Hematopoietic multipotent progenitor cell treated with erythropoietin and hydrocortisone succinate and interleukin-3 and kit ligand, for 8 days (in vitro differentiated cells): ENCODE measurements at places on chromosomes 12 and 14.

DNA sequence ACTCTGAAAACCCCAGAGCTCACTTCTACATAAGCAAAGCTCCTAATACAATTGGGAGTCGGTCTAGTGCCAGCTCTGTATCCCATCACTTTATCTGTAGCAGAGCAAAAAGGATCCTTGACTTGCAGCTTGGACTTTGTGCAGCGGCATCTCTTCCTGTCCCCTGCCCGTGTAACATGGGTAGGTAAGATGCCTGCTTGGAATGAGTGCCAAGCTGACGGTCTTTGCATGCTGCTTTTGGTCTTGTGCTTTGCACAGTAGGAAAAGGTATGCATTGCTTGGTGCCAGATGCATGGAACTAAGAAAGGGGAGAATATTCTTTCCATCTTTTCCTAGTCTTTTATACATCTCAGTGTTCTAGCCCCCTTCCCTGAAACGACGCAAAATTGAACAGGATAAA is 6.9 kb upstream of the PLEKHH1 start:
- no peak for DNase-seq

DNA sequence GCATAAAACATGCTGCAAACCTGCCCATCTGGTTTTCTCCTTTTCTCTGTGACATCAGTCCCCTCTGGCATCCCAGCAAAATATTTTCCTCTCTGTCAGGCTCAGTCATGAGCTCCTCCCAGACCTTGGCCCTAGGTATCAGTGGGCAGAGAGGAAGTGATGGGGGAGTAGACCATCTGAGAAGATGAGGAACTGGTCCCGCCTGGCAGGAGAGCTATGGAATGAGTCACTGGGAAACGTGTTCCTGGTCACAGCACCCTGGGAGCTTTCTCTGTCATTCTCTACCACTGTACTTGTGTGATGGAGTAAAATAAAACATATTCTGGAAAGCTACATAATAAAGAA is 5.0 kb upstream of the SRSF9 start:
- peak; percentile 44 for DNase-seq

DNA sequence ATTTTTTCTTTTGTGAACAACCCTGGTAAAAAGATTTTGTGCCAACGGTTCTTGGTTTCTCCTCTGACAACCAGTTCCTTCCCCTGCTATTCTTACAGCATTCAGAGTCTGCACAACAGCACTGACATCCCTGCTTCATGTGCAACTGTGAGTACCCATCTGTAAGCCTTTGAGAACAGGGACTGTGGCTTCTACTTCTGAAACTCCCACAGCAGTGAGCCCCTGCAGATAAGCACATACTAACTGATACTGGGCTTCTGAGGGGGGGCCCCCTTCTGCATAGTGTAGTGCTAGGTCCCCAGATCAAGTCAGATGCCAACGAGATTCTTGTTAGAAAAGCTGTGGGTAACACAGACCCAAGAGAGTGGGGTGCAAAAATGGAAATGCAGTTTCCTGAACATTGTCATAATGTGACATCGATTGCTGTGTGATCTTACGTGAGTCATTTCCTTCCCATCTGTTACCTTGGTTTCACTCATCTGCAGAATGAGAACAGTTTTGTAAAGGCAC is 11.1 kb upstream of the NINJ2 start:
- DNase-seq = peak; percentile 55

DNA sequence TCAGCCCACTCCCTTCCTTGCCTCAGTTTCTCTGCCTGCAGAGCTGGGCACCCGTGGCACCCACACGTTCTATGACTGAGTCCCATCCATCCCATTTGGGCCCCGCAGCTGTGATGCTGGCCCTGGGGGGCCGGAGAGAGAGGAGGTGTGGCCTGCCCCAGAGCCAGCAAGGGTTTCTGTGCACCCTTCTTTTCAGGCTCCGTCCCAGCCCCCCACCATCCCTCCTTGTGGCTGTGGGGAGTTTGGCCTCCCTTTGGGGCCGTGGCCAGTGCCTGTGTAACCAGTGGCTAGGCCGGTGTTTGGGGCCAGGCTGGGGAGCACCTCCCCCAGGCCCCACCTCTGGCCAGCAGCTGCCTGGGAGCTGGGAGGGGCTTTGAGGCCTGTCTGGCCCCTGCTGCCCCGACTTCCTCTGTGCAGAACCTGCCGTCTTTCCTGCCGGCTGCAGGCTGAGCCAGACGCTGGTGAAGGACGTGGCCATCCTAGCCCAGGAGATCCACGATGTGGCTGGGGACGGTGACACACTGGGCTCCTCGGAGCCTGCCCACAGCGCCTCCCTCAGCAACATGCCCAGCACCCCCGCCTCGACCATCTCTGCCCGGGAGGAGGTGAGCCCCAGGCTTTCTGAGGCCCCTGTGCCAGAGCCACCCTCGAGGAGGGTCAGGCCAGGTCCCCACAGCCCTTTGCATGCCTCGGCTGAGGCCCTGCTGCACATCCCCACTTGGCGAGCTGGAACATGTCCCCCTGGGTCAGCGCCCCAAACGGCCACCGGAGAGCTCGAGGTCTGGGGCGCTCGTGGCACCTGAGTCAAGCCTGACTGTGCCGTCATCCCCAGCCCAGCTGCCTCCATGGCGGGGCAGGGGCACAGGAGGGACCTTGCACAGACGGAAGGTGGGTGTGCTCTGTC is 27.7 kb downstream of the CEP170B start:
- no peak for DNase-seq

- no peak for DNase-seq
These were observed 79.7 kb upstream of the CCND2 start for GRCh38 chr12:4193821-4194220.

GRCh38 chr14:105891631-105892452 is 365.5 kb downstream of the TMEM121 start:
- no peak for DNase-seq

- no peak for DNase-seq
These were observed 143.2 kb downstream of the ZFP36L1 start for GRCh38 chr14:68649476-68650189.

DNA sequence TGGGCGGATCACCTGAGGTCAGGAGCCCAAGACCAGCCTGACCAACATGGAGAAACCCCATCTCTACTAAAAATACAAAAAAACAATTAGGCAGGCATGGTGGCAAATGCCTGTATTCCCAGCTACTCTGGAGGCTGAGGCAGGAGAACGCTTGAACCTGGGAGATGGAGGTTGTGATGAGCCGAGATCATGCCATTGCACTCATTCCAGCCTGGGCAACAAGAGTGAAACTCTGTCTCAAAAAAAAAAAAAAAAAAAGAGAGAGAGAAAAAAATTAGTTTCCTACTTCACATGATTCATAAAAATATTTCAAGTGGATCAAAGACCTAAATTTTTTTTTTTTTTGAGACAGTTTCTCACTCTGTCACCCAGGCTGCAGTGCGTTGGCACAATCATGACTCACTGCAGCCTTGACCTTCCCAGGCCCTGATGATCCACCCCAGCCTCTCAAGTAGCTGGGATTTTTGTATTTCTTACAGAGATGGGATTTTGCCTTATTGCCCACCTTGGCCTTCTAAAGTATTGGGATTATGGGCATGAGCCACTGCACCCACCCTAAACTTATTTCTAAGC is 24.9 kb downstream of the FCF1 start:
- DNase-seq = no peak

DNA sequence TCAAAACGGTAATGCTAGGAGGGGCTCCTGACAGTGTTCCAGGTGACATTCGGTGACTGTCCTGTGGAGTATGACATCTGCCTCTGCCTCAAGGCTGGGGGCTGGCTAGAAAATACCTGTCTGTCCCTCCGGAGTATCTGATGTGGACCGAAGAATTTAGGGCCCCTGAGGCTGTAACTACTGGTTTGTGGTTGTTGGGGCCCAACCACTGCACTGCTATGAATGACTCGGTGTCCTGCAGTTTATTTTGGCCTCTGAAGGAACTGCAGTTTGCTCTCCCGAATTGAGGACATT is 198.9 kb upstream of the CAND1 start:
- no peak for DNase-seq

GRCh38 chr12:113665457-113665856 is 193.8 kb upstream of the LHX5 start:
- no peak for DNase-seq

DNA sequence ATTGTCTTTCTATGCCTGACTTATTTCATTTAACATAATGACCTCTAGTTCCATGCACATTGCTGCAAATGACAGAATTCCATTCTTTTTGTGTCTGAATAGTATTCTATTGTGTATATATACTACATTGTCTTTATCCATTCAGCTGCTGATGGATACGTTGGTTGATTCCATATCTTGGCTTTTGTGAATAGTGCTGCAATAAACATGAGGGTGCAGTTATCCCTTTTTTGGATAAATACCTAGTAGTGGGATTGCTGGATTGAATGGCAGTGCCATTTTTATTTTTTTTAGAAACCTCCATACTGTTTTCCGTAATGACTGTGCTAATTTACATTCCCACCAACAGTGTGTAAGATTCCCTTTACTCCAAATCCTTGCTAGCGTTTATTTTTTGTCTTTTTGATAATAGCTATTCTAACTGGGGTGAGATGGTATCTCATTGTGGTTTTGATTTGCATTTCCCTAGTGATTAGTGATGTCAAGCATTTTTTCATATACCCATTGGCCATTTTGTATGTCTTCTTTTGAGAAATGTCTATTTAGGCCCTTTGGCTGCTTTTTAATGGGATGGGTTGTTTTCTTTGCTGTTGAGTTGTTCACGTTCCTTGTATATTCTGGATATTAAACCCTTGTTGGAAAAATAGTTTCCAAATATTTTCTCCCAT is 2.3 kb downstream of the OAS2 start:
- DNase-seq = no peak

DNA sequence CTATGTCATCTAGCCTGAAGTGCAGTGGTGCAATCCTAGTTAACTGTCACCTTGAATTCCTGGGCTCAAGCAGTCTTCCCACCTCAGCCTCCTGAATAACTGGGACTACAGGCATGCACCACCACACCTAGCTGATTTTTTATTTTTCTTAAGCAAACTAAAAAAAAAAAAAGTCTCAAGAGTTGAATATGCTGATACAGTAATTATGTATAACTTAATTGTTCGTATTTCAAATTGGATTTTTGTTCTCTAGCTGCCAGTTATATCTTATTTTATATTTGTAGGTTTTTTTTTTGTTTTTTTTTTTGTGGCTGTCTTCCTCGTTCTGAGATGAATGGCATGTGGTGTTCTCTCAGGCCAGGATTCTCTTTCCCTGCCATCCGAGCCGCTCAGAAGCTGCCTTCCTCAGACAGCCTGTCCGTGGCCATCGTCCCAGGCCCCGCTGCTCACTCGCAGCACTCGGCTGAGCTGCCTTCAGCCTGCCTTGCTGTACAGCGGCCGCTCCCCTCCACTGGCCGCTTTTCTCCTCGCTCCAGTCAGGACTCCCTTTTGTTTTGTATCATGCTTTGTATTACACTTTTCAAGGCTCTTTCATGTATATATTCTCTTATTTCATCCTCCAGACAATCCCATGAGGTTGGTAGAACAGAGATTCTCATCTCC is 53.3 kb downstream of the WDR20 start:
- DNase-seq = no peak

GRCh38 chr12:96070670-96071279 is 35.4 kb upstream of the LTA4H start:
- no peak for DNase-seq

DNA sequence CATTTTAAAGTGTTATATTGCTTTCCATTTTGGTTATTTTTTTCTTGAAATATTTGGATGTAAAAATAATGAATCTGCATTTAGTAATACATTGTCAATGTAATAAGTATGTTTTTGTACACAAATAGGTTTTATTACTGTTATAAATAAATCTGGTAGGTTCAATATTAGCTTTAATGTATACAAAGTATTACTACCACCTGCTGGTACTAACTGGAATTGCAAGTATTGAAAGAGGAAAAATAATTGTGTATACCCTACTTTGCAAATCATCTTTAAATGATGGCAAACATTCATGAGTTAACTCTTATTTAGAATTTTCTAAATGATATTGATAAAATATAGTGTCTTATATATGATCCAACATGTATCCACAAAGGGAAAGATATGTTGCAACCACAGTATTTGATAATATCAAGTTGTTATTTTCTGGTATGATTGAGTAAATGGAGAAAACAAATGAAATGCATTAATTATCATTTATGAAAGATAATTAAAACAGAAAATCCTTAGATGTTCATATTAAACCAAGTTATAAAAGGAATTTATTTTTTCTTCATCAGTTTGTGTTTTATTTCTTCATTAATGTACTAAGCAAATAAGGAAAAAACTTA is 3.2 kb downstream of the OR4K2 start:
- peak; percentile 64 for DNase-seq

- DNase-seq = peak; percentile 37
These were observed 8.1 kb downstream of the LPAR5 start for GRCh38 chr12:6627616-6628015.

- DNase-seq = no peak
These were observed 28.6 kb downstream of the TPH2 start for GRCh38 chr12:71967211-71967610.

DNA sequence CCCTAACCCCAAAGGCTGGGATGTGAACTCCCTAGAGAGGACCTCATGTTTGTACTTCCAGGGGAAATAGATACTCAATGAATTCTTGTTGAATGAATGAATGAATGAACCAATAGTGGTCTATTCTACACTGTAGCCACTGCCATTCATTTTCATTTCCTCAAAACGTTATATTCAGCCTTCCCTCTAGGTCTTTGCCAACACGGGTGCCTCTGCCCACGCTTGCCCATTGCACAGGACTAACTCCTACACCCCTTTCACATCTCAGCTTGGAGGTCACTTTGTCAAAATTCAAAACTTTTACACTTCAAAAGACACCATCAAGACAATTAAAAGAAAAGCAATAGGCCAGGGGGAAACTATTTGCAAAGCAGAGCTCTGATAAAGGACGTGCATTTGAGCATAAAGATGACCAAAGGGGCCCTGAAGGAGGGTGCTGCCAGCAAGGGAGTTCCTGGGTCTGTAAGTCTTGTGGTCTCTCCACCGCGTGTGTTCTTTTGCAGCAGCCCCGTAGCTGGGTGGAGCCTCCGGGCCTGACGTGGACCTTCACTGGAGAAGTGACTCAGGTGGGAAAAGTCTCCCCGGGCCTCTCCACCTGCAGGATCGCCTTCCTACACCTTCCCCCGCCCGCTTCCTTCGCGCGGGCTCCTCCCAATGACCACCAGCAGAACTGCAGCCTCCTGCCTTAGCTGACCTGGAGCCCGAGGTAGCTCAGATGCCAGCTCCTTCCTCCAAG is 31.5 kb downstream of the TMEM63C start:
- peak; percentile 49 for DNase-seq

- DNase-seq = peak; percentile 88
These were observed 1.0 kb downstream of the NACA start for GRCh38 chr12:56723889-56724700.

- DNase-seq = no peak
These were observed 364.9 kb upstream of the FLRT2 start for GRCh38 chr14:85165094-85165493.

GRCh38 chr12:121295116-121295745 is 1.3 kb downstream of the CAMKK2 start:
- peak; percentile 23 for DNase-seq

DNA sequence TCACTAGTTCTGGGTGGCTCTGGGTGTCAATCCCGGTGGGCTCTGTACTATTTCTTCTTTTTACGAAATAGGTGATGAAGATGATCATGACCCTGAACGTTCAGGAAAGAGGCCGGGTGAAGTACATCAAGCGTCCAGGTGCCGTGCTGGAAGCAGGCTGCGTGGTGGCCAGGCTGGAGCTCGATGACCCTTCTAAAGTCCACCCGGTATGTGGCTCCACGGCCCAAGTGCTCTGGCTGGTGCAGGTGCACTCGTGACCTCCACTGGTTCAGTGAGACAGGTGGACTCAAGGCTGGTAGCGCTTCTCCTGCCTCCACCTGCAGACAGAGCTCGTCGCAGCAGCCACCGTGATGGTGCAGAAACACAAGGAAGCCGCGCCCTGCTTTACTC is 85.1 kb downstream of the ACACB start:
- DNase-seq = no peak

- DNase-seq = no peak
These were observed at the start of gene SERPINA3 for GRCh38 chr14:94612174-94612573. Gene SERPINA3, plus strand, starts transcription at chr14:94612391. Its CDS starts 2,051 bp downstream, at chr14:94614442.
